ENCODE measurements at places on chromosomes 1 and 21. TPM values are rescaled to one million over a fixed set of nuclear protein-coding genes. Genes with fewer than 3 reads are reported as not detected.
A peak's percentile ranks its signal among the peaks of the same experiment; 100 is the strongest.

PODN gene
- total RNA-seq = not detected

LMX1A gene
- total RNA-seq = not detected

HIPK1 gene
- 18.7 TPM for total RNA-seq

KIAA1614 gene
- not detected for total RNA-seq

LRRC39 gene
- 0.84 TPM for total RNA-seq

FCGR1A gene
- not detected for total RNA-seq

NRAS gene
- 15.1 TPM for total RNA-seq

FCGR3A gene
- total RNA-seq = not detected

RHBDL2 gene
- total RNA-seq = 10.0 TPM

LIPI gene
- total RNA-seq = not detected

NCDN gene
- 30.2 TPM for total RNA-seq

DNA sequence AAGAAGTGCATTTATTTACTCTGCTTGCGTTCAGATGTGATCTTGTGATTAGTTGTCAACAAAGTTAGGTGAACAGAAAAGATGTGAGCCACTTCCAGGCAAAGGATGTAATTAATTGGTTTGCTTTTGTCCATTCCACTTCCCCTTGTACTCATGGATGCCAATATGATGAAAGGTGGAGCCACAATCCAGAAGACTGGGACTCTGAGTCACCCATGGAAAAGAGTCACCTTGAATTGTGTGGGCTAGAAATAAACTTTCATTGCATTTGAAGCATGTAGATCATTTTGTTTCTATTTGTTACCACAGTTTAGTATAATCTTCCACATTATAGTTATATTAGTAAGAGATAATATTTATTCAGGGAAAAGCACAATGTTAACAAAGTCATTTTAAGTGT is 684.2 kb downstream of the LTN1 start:
- DNase-seq = peak; percentile 74

- no peak for DNase-seq
These were observed 106.4 kb downstream of the ODF2L start for GRCh38 chr1:86289746-86290145.

- DNase-seq = no peak
These were observed 53.9 kb downstream of the OPTC start for GRCh38 chr1:203547771-203548421.

DNA sequence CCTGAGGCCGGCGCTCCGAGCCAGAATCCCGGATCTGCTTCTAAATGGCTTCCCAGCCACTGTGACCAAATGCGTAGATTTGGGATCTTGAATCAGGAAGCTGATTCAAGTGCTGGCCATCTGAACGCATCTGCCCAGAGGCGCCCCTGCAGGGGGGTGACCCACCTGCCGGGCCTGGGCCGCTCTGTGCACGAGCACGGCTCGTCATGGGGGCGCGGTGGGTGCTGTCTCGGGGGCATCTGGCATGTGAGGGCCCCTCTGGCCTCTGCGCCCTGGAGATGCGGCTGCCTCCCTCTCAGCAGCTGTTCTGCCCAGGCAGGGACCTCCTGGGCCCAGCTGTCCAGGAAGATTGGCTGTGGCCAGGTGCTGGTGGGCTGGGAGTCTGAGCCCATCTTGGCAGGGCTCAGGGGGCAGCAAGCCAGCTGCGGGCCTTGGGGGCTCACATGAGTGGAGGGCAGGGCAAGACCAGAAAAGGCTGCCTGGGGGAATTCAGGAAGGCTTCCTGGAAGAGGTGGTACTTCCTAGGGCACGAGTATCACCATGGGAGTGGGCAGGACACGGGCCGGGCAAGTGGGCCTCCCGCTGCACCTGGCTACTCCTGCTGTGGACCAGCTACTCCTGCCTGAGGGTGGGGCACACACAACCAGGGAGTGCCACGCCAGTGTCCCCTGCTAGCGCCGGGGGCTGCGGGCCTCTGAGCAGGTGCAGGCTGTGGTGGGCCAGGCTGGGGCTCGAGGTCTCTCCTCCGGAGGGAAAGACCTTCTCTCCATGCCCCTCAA is 25.1 kb downstream of the PLCH2 start:
- DNase-seq = no peak

DNA sequence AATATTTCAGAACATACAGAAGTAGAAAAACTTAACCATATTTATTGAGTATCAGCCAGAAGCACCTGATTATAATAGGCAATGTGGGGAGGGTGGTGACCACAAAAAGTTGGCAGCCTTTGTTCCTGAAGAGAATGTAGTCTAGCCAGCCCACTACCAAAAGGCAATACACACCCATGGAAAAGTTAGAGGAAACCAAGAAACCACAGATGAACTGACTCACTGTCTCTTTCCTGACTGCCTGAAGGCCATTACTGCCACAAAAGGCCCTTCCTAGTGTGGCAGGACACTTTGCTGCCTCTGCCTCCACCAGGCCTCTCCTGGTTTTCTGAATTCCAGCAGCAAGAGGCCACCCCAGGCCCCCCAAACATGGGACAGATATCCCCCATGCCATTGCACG is 14.6 kb upstream of the PROX1 start:
- peak; percentile 72 for DNase-seq

GRCh38 chr1:82264802-82265201 is 464.1 kb downstream of the ADGRL2 start:
- no peak for DNase-seq

DNA sequence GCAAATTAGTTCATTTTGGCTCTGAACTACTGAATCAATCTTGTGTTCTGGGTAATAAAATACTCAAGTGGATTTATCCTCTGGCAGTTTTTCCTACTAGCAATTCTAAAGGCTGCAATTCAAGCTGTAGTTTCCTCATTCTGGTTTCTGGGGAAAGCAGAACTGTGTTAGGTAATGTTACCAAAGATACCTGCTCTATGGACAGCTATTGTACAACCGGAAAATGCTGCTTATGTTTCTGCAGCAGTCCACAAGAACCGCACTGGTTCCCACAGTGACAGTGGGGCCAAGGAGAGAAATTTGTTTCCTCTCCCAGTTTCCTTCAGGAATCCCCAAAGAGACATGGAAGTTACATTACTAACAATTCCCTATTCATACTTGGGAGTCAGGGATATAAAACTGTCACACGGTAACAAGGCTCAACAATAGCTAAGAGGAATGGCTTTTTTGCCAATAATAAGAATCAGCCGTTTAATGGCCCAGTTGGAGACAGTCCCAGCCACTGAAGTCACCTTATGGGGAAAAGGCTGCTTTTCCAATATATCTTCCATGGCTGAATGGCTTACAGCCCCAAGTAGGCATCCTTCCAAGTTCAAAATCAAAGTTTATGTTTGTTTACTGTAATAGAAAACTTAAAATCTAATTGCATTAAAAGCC is 52.6 kb downstream of the PCNX2 start:
- DNase-seq = no peak

DNA sequence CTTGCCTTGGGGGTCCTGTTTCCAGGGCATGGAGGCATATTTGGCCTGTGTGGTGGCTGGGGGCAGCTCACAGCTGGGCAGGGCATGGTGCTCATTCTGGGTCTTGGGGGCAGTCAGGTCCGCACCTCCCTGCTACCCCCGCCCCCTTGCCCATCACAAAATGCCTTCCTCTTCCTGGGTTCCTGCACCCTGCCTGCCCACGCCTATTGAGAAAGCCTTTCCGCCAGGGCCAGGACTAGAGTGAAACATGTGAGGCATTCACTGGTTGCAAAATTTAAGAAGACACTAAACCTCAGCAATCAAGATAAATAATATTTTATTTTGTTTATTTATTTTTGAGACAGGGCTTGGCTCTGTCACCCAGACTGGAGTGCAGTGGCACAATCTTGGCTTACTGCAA is 19.7 kb downstream of the PTAFR start:
- no peak for DNase-seq

DNA sequence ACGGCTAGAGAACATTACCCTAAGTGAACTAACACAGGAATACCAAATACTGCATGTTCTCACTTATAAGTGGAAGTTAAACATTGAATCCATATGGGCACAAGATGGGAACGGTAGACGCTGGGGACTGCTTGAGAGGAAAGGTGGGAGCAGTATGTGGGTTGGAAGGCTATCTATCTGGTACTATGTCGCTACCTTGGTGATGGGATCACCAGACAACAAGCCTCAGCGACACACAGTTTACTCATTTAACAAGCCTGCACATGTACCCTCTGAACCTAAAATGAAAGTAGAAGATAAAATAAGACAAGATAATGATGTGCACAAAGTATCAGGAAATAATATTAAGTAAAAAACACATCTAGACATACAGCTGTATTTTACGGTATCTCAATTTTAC is 819 bp downstream of the PYHIN1 start:
- no peak for DNase-seq

GRCh38 chr21:35943752-35944151 is 116.6 kb downstream of the SETD4 start:
- DNase-seq = no peak

DNA sequence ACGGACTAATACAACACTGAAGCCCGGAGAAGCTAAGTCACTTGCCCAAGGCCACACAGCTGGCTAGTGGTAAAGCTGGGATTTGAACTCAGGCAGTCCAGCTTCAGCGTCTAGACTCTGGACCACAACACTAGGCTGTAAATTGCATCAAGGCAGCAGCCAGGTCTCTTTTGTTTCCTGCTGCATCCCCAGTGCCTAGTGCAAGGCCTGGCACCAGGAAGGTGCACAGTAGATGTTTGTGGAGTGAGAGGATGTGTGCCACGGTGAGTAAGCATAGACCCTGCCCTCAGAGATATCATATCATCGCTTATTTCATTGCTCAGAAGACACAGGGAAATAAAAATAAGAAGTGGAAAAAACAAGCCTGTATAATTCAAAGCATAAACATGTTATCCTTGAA is 40.9 kb downstream of the IGSF21 start:
- DNase-seq = no peak

GRCh38 chr1:228459091-228459993 is 27.8 kb upstream of the RNF187 start:
- peak; percentile 88 for DNase-seq

DNA sequence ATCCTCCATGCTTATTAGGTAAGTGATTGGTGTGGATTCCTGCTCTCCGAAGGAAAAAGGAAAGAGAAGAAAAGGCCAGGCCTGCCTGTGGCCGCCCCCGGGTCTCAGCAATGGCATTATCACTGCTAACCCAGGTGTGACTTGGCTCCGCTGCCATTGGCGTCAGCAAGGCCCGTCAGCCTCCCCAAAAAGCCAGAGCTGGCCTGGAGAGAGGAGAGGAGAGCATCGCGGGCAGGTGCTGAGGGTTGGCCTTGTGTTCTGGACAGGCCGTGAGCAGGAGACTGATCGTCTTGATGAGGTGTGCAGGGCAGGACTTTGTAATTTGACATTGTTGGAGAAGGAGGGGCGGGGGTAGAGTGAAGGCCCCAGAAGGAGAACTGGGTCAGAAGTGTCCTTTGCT is 186.4 kb downstream of the CAMTA1 start:
- DNase-seq = no peak

DNA sequence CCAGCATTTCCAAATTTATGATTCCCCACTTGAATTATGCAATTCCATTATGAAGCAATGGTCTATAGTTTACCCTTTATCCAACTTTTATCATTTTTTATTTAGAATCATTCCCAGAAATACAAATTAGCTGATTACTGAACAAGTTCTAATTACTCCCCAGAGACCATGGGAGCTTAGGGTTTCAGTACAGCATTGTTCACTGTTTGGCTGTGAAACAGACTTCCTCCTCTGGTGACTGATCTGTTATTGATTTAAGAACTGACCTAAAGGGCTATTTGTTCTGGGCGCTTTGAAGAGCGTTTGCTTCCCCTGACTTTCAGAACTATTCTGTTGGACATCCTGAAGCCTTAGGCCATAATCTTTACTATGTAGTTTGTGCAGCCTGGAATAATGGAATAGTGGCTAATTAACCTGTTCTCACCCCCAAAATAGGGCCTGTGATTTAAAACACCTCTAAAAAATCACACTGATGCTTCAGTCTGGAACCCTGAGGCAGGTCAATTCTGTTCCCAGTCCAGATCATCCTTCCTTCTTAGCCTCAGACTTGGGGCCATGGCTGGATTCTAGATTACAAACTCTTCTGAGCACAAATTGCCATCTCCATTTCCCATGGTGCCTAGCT is 58.7 kb downstream of the ALG14 start:
- DNase-seq = peak; percentile 18

GRCh38 chr1:4516596-4516995 is 137.8 kb upstream of the AJAP1 start:
- DNase-seq = no peak

DNA sequence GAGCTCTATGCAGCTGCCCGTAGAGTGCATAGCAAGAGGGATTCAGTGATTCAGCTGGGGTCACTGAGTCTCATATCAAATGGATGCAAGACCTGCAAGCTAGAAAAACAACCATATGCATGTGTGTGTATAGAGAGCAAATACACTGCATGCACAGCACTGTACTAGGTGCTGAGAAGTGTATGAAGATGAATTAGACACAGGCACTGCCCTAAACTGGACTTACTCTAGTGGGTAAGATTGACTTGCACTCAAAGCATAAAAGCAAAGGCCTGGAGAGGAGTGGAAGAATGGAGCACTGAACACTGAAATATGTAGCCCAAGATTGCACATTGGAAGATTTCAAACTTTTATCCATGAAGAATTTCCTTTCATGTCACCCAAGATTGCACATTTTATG is 5.5 kb upstream of the GBP1 start:
- DNase-seq = no peak

GRCh38 chr1:27686223-27686990 is 14.4 kb upstream of the IFI6 start:
- no peak for DNase-seq

GRCh38 chr1:3746389-3746829 is 5.8 kb upstream of the CCDC27 start:
- peak; percentile 26 for DNase-seq

DNA sequence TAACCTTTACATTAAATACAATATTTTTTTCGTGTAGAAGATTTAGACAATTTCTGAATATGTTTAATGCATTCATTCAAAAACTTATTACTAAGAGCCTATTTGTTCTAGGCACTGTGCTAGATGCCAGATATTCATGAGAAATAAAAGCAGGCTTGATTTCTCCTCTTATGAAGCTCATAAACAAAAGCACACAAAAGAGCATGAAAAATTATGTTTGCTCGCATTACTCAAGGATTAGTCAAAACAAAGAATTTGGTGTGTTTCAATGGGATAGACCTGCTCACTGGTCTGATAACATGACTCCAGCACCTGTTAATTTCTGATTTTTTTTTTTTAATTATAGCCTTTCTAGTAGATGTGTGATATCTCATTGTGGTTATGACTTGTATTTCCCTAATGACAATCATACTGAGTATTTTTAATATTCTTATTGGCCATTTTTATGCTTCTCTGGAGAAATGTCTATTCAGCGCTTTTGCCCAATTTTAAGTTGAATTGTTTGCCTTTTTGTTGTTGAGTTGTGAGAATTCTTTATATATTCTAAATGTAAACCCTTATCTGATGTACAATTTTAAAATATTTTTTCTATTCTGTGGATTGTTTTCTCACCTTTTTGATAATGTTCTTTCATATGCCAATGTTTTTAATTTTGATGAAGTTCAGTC is 382.3 kb upstream of the ADGRL4 start:
- peak; percentile 76 for DNase-seq

- no peak for DNase-seq
These were observed 182.6 kb downstream of the DPYD start for GRCh38 chr1:97738270-97738669.

- no peak for DNase-seq
These were observed 332.8 kb downstream of the KCTD3 start for GRCh38 chr1:215899901-215900300.
